Omental fat pad (tissue), 4 donors: ENCODE measurements at places on chromosomes 6 and 20. TPM values are rescaled to one million over a fixed set of nuclear protein-coding genes. Genes with fewer than 3 reads are reported as not detected.

MOCS1 gene
- total RNA-seq = 90.1 TPM

- DNase-seq = no peak
Measured at GRCh38 chr6:18269717-18270116, 5.4 kb upstream of the DEK start.

DNA sequence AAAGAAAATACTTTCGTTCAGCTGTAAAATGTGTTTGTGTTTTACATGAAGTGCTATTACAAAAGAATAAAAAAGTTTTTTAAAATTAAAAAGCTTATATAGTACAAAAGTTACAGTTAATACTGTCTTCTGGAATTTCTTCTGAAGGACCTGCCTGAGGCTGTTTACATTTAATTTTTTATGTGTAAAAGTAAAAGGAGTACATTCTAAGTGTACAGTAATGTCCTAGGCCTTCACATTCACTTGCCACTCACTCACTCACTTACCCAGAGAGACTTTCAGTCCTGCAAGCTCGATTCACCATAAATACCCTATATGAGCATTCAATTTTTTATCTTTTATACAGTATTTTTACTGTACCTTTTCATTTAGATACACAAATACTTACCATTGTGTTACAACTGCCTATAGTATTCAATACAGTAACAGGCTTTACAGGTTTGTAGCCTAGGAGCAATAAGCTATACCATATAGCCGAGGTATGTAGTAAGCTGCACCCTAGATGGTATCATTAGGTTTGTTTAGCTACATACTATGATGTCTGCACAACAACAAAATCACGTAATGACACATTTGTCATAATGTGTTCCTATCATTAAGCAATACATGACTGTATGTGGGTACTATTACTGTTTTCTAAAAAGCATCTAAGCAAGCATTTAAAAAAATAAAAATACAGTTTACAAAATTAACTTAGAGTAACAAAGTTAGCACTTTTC is 33.0 kb downstream of the RNF146 start:
- DNase-seq = no peak

DNA sequence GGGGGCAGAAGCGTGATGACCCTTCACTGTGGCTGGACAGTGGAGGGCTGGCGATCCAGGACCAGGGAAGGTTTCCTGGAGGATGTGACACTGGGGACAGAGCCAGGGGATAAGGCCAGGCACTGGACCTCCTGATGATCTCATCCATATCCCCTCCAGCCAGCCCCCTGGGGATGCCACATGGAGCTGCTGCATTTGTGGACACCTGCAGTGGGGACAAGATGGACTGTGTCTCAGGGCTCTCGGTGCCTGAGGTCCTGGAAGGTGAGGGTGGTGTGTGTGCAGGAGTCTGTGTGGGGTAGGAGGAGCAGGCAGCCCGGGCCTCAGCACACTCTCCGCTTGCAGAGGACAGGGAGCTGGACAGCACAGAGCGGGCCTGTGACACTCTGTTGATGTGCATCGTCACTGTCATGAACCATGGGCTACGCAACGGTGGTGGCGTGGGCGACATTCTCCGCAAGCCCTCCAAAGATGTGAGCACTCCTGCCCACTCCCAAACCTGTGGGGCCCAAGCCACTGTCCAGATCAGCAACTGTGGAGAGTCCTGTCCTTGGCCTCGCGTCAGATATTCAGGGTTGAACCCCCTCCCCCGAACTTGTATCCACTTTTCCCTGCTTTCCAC is 19.9 kb downstream of the UQCC2 start:
- DNase-seq = no peak

GRCh38 chr6:12126051-12126450 is 113.9 kb downstream of the HIVEP1 start:
- no peak for DNase-seq
